ENCODE measurements at places on chromosomes 5 and 9.
A peak's percentile ranks its signal among the peaks of the same experiment; 100 is the strongest.

DNA sequence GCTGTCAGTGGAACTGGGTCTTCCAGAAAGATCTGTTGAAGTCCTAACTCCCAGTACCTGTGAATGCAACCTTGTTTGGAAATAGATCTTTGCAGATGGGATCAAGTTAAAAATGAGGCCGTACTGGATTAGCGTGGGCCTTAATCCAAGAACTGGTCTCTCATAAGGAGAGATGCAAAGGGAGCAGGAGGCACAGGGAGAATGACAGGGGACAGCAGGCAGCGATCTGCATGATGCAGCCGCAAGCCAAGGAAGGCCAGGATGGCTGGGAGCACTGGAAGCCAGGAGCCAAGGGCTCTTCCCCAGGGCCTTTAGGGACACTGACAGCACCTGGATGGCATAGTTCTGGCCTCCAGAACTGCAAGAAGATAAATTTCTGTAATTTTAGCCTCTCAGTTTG, 114.4 kb downstream of the ICE1 start:
- no peak for DNase-seq

DNA sequence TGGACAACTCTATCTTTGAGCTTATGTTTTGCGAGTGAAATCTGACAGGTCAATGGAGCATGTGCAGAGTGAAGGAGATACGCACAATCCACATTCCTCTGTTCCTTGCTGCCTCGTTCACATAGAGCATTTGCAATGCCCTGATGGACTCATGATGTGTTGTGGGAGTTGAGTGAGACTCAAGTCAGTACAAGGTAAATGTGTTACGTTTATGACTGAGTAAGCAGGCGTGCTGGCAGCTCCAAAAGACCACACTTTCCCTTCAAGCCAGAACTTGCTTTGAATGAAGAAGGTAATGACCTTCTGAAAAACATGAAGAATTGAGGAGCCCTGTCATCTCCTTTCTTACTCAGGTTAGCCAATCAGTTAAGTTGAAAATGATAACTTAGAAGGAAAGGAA, 477.8 kb downstream of the CTNND2 start:
- no peak for DNase-seq

GRCh38 chr9:132783006-132783405, 95.1 kb downstream of the AK8 start:
- DNase-seq = no peak

- no peak for DNase-seq
Measured at GRCh38 chr9:8963885-8964284, 1164.3 kb upstream of the DMAC1 start.

DNA sequence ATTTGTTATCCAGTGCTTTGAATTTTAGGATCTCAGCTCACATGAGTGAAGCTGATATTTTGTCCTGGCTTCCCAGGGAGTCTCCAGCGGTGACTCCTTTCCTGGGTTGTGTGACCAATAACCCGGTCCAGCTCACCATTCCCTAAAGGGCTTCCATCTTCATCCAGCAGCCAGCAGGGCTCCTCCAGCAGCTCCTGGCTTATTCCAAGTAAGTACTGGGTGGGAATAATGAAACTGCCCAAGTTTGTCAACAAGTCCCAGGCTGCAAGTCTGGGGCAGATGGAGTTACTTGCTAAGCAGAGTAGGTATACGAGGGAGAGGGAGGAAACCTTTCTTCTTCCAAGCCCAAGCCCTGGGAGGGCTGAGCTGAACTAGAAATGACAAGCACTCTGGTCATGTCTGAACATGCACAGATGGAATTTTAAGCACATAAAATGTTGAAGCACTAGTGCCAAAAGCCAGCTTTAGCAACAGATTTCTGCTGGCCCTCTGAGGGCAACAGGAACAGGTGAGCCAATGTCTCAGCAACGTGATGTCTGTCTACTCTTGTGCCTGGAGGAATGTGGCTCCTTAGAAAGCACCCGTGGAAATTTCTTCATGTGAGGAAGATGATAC, 153.7 kb upstream of the DAPK1 start:
- peak; percentile 19 for DNase-seq

GRCh38 chr9:23380821-23381220, 445.2 kb downstream of the ELAVL2 start:
- no peak for DNase-seq

GRCh38 chr5:135208903-135209721, 175.1 kb upstream of the PITX1 start:
- DNase-seq = peak; percentile 73

- no peak for DNase-seq
Measured at GRCh38 chr5:58450811-58451629, 8.9 kb downstream of the PLK2 start.
